NCI-H1930 (cell line): ENCODE measurements at places on chromosomes 1 and 21.
A peak's percentile ranks its signal among the peaks of the same experiment; 100 is the strongest.

DNA sequence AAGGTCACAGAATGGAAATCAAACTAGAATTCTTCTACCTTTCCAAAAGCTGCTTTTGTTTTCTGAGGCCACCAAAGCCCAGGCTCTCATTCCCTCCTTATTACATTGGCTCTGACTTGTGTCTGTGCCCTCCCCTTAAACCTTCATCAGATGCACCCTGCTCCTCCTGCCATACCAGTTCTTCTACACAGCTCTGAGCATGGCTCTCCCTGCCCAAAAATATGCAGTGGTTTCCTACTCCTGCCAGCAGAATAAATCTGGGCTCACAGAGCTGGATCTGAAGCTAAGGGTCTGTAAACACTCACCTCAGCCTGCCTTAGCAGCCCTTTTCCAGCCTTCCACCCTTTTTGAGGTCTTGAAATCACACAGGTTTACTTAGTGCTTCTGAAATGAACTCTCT lies 55.0 kb downstream of the TTC3 start:
- DNase-seq = no peak

DNA sequence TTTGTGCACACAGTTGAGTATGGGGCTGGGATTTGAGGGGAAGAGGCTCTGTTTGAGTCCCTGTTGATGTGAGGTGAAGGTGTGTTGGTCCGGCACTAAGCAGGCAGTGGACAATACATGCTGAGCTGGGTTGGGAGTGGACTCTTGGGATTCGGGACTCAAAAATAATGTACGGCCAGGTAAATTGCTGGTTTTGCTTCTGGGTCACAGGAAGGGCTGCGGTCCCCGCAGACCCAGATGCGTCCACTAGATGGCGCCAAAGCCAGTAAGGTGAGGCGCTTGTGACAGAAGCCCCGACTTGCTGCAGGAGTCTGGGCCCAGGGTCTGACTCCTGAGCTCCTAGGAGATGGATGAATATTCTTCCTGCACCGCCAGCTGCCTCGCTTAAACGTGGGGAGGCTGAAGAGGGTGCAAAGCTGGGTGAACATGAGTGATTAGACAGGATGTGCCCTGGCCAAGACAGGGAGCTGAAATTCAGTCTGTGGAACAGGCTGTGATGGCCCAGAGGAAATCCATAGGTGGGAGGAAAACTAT lies 61.4 kb downstream of the ACBD3 start:
- DNase-seq = peak; percentile 75

DNA sequence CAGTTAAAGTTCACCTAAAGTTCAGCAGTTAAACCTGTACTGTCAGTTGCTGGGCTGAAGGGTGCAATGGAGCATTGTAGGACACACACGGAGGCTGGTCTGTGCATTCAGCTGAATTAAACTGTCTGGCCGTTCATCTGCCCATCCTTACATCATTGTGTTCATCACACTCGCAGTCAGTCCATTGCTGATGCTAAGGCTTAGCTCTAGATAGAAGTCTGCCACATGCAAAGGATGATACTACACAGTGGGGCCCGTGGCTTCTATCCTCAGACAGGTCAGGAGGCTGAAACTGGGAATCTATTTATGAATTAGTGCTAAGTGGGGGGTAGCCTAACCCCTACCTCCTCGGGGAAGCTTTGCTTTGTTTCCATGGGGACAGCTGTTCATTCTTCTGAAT lies 60.4 kb downstream of the CNIH3 start:
- DNase-seq = no peak

GRCh38 chr1:24348196-24348595 lies 29.0 kb downstream of the GRHL3 start:
- no peak for DNase-seq

- DNase-seq = no peak
These were observed 472.6 kb upstream of the DEPDC1 start for GRCh38 chr1:68969441-68969840.

DNA sequence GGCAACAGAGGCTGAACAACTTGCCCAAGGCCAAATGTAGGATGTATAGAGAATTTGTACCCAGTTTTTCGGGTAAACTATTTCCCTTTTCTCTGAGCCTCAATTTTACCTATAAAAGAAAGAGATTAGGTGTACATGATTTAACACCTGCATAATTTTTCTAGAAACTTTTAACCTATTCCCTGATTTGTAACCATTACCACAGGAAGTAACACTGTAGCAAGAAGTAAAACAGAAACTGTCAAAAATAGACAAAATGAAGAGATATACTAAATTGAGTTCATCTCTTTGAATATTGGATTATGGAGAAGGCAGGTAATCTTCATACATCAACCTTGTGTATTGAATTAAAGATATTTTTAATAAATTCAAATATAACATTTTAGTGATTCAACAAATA lies 136.2 kb downstream of the ZC3H11B start:
- no peak for DNase-seq

DNA sequence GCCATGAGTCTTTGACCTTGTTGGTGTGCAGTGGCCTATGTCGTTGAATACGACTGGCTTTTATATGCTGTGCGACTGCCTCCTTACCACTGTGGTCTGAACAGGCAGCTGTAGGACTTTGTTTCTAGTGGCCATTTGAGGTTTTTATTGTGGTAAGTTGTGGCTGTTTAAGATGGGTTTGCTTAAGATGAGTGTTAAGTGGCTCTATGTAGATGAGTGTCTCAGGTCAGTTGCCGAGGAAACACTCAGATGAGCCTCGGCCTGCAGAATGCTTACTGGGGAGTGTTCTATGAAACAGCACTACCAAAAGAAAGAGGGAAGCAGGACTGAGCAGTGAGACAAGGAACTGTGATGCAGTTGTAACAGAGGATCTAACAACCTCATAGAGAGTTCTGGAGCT lies 14.9 kb upstream of the CD1C start:
- no peak for DNase-seq

DNA sequence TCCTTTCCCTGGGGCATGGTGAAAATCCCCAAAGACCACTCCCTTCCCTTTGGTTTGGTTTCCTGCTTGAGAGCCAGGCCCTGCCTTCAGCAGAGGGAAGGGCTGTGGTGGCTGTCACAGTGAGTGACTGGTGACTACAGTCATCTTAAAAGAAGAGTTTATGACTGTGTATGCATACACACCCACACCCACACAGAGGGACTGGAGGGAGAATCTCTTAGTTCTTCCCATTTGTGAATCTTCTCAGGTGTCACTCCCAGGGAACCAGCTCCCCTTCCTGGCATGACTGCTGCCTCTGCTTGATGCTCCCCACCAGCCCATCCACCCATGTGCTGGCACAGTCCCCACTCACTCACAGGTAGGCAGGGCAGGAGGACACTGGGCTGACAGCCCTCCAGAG lies 3.9 kb upstream of the KCNA2 start:
- DNase-seq = no peak

DNA sequence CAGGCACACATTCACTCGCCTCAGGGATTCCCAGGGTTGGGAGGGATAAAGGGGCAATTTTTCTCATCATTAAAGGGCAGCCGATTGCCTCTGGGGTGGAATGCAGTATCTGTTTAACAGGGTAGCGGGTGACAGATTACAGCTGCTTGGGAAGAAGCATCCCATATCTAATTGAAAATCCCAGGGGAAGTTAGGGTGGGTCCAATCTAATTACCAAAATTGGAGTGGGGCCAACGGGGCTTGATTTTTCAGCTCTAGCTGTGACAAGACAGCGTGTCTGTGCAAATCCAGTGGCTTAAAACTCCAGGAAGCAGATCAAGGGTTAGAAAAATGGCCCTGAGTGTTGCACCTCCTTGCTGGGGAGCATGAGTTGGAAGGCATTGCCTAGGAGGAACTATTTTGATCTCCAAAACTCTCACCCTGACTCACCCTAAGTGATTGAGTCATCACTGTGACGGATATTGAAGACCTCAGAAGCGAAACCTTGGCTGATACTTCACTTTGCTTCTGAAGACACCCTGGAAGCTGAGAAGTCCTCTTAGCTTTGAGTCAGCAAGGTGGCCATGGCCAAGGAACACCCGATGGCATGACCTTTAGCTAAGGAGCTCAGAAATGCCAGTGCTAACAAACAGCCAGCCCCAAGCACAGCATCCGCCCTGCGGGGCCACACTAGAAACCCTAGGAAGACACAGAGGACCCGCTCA lies 46.0 kb downstream of the GRHL3 start:
- no peak for DNase-seq

DNA sequence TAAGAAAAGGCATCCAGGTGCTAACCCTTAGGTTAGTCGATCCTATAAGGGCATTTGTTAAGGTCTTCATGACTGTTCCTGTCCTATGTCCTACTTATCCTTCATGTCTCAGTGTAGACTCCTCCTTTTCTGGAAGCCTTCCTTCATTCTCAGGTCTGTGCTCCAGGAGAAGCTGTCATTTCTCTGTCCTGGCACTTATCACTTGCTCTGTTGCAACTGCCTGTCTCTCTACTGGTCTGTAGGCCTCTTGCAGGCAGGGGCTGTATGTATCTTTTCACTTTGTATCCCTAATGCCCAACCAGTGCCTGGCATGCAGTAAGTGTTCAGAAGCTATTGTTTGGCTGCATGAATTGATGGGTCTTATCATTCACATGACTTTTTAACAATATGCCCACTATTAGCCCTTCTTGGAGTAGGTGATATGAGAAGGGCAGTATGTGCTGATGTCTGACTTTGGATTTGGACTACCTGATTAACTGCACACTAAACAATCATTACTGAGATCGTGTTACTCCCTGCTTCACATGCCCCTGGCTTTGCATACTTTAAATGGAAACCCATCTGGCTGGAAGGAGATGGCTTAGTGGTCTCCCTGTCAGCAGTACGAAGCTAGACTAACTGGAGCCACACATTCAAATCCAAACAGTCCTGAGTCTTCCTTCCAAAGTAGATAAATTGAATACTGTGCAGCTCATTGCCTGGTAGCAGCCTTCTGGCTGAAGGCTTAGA lies 88.8 kb downstream of the RGL1 start:
- no peak for DNase-seq

DNA sequence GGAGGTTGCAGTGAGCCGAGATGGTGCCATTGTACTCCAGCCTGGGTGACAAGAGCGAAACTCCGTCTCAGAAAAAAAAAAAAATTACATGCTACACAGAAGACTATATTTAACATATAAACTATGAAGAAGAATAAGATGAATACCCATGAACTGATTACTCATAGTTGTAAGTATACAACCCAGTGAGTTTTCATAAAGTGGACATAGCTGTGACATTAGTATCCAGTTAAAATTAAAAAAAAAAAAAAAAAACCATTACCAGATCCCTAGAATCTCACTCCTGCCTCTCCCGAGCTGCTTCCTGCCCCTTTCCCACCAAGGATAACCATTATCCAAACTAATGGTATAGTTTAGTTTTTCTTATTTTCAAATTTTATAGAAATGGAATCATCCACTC lies 37.4 kb downstream of the UBE4B start:
- DNase-seq = no peak

DNA sequence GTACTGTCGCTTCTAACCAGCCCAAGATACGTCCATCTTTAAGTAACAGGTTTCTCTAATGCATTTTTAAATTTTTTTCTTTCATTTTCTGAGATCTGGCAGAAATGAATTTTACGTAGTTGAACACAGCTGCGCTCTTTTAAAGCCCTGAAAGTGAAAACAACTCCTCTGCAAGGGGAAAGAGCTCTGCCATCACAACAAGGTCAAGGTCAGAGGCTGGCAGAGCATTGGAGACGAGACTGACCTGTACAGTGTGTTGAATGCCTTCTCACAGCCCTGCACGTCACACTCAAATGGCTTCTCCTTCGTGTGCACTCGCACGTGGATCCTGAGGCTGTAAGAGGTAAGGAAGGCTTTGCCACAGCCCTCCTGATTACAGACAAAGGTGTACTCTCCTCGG lies 19.7 kb downstream of the MTF1 start:
- no peak for DNase-seq

GRCh38 chr1:174447866-174448530 lies at the start of gene GPR52:
Gene GPR52 (plus strand): TSS chr1:174447964. CDS start chr1:174448112, 148 bp downstream.
- DNase-seq = no peak

DNA sequence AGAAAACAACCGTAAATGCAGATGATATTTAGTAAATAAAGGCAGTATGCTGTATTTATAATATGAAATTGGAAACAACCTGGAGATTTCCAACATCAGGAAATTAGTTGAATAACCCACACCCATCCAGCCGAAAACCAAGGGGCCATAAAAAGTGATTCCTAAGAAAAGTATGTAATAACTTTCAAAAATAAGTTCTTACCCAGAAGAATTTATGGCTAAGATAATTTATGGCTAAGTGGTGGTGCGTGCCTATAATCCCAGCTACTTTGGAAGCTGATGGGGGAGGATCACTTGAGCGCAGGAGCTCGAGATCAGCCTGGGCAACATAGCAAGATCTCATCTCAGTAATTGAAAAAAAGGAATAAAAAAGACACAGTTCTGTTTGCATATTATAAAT lies 43.2 kb downstream of the TMCO4 start:
- DNase-seq = no peak

DNA sequence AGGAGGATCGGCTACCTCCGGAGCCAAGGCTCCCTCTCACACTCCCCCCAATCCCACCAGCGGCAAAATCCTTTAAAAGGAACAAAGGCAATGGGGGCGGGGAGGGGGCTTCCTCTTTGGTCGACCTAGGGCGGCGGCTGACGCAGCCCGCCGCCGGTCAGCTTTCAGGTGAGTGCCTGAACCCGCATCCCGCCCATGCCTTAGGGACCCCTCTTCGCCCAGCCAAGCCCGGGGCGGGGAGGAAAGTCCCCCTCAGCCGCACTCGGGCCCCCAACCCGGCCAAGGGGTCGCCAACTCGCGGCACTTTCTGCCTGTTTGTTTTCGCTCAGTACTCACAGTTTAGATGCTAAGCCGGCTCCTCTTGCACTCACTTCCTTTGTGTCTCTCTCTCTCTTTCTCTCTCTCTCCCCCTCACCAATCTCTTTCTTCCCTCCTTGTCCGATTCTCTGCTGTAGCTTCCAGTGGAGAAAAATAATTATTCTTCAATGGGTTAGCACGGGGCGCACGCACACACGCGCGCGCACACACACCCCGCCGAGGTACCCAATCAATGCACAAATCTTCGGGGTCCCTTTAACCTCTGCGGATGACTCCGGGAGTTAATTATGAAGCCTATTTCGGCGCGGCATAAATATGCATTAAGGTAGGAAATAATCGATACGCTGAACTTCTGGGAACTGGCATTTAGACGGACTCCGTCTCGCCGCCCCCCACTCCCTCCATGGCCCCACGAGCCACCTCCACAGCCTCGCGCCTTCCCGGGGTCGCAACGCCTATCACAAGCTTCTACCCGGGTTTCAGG lies at the start of gene BLACAT1:
TSS of gene BLACAT1 (minus strand) at position 465 of the 802 bp plus-strand sequence.
- no peak for DNase-seq

DNA sequence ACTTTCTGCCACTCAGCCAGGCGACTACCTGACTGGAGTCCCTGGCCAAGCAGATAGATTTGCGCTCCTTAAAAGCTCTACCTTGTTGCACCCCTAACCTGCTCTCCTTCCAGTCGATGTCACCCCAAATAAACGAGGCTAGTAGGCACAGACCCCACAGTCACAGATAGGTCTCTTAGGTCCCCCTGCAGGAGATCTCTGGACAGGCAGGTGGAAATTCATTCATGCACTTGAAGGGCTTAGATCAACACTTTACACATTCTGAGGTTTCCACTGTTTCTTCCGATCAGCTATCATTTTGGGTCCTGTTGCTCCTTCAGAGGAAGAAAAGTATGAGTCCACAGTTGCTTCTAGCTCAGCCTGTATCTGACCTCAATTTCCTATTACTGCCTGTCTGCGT lies 272.6 kb upstream of the FMN2 start:
- no peak for DNase-seq

GRCh38 chr1:180859306-180859705 lies 53.4 kb upstream of the KIAA1614 start:
- DNase-seq = no peak

GRCh38 chr1:6554907-6555778 lies at the start of gene TAS1R1:
Gene TAS1R1 (plus strand): TSS chr1:6555307. CDS start chr1:6555374, 67 bp downstream.
- no peak for DNase-seq
